ENCODE measurements at places on chromosomes 2 and 18.

- no peak for DNase-seq
Measured at GRCh38 chr2:42900289-42900891, 108.0 kb upstream of the HAAO start.

- no peak for DNase-seq
Measured at GRCh38 chr18:46705521-46705920, 48.5 kb upstream of the LOXHD1 start.

DNA sequence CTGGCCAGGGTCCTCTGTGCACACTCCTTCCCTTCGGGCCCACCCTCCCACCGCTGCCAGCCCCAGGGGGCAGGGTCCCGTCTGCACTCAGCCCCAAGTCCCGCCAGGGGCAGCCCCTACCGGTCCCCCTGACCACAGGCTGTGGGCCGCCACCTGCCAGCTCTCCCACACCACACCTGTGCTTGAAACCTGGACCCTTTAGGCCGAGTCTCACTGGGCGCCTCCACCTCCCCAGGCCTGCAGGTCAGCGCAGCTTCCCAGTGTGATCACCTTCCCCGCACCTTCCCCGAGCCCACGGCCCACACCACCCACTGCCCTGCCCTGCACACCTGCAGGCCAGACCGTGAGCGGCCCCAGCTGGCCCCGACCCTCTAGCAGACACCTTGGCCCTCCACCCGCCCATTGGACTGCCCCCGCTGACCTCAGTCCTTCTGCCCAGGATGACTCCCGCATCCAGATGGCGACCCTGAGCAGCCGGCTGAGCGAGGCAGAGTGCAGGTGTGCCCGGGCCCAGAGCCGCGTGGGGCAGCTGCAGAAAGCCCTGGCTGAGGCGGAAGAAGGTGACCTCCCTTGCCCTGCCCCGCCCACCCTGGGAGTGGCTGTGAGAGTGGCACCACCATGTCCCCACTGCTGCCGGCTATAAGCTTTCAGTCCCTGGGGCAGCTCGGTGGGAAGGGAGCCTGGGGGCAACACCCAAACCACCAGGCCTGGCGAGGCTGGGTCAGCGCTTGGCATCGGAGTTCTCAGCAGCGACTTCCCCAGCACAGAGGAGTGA, 31.3 kb upstream of the SNED1 start:
- DNase-seq: no peak

- no peak for DNase-seq
Measured at GRCh38 chr2:121098556-121098955, 186.4 kb downstream of the TFCP2L1 start.

All from stimulated activated CD8-positive, alpha-beta memory T cell treated with anti-CD3 and anti-CD28 coated beads, Interleukin-4, amount 100 ng/mL, for 4 hours (primary cell).